ENCODE measurements at places on chromosomes 3 and 15.
A peak's percentile ranks its signal among the peaks of the same experiment; 100 is the strongest.

GRCh38 chr3:32614956-32615355, 44.3 kb upstream of the DYNC1LI1 start:
- DNase-seq: no peak

- DNase-seq: no peak
Observed at GRCh38 chr15:61182946-61183345, 46.2 kb downstream of the RORA start.

DNA sequence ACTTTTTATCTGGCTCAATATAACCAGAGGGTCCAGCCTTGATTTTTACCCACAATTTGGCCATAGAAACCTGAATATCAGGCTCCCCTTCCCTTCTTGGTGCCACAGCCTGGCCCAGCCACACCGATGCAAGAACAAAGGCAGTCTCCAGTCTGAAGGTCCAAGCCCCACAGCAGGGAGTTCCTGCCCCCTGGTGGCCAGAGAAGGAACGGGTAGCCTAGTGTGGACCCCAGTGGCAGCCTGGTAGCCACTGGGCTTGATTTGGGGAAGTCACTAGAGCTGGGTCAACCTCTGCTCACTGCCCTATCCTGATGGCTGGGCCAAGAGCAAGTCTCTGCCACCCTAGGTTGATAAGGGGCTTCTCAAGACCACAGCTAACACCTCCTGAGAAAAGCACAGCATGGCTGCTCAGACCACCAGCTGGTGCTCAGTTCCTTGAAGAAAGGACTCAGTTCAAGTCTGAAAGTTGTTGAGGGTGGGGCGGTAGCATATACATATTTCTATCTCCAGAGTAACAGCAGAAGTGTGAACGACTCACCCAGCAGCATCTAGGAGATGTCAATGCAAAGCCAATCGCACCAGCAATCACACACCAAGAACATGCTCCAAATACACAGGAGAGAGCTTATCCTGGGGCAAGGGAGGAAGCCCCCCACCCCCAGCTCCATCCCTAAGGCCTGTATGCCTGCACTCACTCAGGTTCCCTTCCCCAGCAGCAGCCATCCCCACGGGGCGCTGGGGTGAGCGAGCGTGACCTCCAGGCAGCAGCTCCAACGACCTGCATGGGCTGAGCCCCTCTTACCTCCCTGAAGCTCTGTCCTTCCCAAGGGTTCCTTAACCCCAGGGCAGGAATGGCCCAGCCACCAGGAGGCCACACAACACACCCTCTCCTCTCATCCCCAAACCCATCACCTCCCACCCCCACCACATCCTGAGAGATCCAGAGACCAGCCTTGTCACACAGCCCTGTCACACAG, 7.6 kb downstream of the PFKFB4 start:
- no peak for DNase-seq

DNA sequence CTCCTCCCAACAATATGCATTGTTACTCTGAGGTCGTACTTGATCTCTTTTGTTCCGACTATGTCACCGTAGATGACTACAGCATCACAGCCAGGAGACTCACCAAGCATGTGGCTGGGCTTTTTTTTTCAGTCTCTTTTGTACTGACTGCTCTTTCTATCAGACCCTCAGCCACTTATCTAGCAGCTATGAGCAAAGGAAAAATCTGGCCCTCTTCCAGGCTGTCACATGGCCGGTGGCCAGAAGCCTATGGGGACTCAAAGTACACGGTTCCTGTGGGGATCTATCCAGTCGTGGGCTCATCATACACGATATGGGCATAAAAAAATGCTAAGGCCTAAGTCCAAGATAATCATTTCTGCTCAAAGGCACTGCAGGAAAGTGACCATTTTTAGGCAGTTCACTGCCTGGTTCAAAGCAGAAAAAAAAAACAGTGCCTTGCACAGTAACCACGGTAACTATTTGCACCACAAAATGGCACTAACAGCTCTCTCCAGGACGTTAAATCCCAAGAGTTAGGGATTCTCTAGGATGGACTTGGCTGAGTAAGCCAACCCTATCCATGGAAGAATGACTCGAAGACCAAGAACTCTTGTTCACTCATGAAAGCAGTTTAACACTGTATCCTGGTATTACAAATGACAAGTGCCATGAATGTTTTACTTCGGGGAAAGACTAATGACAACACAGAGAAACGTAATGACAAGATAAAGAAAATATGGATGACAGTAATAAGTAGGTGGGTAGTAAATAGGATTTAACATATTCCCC, 50.3 kb downstream of the SHQ1 start:
- DNase-seq: peak; percentile 2

GRCh38 chr3:129934234-129935123, 40.0 kb upstream of the TRH start:
- no peak for DNase-seq

- no peak for DNase-seq
Observed at GRCh38 chr3:11699083-11699427, 55.3 kb upstream of the VGLL4 start.

DNA sequence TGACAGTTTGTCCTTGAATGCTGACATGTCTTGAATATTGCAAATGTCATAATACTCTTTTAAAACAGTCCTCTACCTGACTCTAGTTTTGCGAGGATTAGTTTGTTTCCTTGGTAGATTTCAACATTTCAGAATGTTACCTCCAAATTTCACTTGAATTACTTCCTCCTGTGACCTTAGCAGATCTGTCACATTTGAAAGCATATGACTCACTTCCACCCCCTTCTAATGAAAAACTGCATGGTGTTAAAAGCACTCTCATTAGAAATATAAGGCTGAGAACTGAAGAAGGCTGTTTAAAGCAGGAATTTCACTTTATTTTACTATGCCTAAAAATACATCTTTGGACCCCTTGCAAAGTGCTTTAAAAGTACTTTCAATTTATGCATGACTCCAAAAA, 598.7 kb upstream of the TGFBR2 start:
- no peak for DNase-seq

DNA sequence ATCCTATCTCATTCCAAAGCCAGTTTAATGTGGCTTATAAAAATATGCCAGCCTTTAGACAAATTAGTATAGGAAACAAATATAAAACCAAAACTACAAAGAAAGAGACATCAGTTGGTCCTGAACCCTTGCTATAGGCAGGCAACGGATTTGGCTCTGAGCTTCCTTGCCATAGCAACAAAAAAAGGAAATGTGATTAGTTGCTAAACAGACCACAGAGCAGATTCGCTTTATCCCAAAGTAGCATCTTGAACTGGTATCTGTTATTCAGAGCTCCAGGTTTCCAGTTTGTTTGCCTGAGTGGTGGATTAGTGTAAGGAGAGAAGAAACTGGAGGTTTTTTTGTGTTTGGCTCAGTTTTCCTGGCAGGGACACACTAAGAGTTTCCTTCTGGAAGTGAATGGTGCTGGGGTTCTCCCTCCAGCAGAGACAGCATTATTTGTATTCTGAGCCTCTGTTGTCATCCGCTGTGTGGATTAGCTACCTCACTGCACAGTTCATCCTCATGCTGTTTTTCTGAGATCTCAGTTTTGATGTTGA, 44.1 kb downstream of the CHST2 start:
- DNase-seq: no peak

DNA sequence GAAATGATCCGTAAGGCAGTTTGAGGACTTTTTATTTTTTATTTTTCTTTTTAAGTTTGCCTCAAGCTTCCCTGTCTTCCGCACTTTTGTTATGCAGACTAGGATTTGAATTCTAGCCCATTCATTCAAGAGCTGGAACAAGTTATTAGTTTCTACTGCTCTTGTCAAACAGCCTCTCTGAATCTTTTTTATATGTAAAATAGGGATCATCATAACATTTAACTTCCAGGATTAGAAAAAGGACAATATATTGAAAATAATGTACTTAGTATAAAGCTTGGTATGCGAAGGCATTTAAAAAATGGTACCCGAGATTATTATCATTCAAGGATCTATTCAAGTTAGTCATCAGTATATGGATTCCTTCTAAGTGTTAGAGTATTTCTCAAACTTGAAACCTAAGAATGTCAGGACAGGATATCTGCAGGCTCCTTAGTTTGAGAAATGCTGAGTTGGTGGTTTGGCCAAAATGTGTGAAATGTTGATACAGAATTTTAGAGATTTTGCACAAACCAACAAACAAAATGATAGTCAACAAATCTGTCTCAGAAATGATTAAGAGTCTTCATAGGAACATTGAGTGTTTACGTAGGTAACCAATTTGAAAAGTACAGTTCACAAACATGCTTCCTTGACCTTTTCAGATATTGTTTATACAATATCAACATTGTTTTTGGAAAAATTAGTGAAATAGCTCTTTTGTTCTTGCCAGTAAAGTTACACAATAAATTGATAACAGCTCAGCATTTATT, 40.5 kb upstream of the IGSF10 start:
- no peak for DNase-seq

GRCh38 chr15:70761931-70762468, 1.4 kb downstream of the UACA start:
- DNase-seq: no peak

DNA sequence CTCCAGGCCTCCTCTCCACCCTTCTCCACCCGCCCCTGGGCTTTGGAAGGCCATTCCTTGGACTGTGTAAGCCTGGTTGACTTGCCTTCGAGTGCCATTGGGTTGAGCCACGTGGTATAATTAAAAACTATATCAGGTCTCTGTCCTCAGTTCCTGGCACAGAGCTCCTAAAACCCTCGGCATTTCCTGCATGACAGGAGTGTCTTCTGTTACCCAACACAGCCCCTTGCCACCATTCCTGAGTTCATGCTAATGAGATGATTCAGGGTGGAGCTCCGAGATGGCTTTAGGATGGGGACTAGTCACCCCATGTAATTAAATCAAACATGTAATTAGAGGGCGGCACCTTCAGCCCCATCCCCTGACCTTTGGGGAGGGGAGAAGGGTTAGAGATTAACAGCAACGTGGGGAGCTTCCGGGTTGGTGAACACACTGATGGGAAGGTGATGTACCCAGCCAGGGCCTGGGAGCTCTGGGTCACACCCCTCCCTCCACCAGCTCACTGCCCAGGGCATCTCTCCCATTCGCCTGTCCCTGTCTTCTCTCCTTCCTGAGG, 256.4 kb downstream of the FAM43A start:
- no peak for DNase-seq

DNA sequence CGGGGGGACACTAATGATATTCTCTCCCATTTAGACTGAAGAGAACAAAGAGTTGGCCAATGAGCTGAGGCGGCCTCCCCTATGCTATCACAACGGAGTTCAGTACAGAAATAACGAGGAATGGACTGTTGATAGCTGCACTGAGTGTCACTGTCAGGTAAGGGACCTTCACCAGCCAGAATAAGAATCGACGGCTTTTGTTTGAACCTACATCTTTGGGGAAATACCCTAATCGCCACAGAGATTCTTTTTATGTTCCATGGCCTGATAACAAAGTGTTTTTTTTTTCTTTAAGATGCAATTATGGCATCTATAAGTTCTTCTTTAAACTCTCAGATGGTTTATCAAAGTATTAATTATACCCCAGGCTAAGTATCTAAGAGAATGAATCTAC, 3.4 kb downstream of the THBS1 start:
- DNase-seq: no peak

Data from NCI-H187 treated with DMSO at 0.1 percent for 48 hours (cell line).